ENCODE measurements at places on chromosomes 1 and 21. TPM values are rescaled to one million over a fixed set of nuclear protein-coding genes. Genes with fewer than 3 reads are reported as not detected.

The GBP7 gene
- total RNA-seq = not detected

DNA sequence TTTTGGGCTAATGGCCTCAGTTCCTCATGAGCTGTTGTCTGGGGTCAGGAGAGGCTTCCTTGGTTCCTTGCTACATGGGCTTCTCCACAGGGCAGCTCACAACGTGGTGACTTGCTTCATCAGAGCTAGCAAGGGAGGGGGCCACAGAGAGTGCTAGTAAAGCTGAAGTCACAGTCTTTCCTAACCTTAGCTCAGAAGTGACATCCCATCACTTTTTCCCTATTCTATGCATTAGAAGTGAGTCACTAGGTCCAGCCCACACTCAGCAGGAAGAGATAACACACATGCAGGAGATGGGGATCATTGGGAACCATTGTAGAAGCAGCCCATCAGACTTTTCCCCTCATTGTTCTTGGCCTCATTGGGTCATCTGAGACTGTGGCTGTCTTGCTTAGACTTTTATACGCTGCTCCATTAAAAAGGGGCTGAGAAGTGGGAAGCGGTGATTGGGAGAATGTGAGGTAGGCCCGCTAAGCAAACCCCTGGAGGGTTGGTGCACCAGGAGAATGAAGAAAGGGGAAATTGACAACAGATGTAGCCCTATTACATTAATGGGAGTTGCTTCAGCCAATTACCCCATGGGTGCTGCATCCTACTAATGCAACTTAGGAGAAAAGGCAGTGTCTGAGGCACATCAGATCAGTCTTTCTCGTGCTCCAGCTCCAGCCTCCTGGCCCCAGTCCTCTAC lies 22.1 kb upstream of the IGSF21 start:
- DNase-seq = no peak

DNA sequence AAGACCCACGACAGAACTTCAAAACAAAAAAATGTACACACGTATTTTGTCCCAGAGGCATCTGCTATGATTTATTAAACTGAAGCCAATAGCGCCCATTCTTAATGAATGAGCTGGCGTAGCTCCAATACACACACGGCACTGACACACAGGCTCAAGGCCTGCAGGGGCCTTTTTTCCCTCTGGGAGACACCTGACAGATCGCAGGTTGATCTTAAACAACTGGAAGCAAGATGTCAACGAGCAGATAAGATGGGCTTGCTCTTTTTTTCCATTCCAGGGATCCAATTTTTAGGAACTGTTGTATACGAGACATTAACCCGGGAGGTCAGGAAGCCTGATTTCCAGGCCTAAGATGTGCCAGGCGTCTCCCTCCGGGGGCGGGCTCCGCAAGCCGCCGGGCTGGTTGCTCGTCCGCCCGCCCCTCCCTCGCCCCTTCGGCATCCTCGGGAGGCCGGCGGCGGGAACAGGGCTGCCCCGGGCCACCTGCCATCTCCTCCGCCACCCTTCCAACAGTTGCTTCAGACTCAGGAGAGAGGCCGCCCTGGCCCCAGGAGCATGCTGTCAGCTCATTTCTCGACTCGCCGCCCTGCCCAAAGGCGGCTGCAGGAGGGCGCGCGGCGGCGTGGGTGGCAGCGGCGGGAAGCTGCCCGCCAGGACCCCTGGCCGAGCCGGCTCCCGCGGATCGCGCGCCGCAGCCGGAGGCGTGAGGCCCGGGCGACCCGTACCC lies 735 bp downstream of the TTC13 start:
- DNase-seq = peak; percentile 16

DNA sequence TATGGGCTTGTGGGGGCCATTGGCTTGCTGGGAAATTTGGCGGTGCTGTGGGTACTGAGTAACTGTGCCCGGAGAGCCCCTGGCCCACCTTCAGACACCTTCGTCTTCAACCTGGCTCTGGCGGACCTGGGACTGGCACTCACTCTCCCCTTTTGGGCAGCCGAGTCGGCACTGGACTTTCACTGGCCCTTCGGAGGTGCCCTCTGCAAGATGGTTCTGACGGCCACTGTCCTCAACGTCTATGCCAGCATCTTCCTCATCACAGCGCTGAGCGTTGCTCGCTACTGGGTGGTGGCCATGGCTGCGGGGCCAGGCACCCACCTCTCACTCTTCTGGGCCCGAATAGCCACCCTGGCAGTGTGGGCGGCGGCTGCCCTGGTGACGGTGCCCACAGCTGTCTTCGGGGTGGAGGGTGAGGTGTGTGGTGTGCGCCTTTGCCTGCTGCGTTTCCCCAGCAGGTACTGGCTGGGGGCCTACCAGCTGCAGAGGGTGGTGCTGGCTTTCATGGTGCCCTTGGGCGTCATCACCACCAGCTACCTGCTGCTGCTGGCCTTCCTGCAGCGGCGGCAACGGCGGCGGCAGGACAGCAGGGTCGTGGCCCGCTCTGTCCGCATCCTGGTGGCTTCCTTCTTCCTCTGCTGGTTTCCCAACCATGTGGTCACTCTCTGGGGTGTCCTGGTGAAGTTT lies 550 bp downstream of the RXFP4 start:
- no peak for DNase-seq

DNA sequence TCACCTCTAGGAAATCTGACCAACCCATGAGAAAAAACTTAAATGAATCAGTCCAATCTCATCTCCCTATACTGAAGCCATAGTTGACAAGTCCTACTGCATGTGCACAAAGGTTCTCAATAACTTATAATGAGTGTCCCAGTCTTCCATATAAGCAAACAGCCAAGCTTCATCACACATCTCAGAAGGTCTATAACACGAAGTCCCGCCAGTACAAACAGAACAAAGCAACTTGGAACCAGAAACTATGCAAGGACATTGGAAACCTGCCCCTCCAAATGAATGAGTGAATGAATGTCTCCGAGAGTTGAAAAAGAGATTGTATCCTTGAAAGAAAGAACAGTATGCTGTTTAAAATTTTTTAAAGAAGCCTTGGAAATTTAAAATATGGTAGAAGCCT lies 53.6 kb upstream of the IPO9 start:
- DNase-seq = no peak

The RNF186 gene
- not detected for total RNA-seq

The PPIE gene
- total RNA-seq = 40.6 TPM

- DNase-seq = peak; percentile 35
Observed at GRCh38 chr1:233440951-233441401, 113.5 kb downstream of the MAP3K21 start.

DNA sequence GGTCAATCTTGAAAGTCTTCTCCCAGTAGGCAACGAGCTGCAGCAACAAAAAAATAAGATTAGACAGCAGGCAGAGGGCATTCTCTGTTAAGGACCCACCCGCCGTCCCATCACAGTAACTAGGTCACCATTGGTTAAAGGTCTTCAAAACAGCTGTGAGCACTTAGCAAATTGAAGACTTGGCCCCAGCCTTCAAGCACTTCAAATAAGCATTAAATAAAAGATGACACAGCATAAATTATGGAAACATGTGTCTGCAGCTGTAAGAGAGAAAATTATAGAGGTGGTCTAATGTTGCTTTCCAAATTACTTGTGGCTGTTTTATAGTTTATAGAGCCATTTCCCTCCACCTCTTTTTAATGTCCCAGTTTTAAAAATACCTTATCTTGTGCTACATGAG lies 61.2 kb downstream of the VANGL1 start:
- no peak for DNase-seq

DNA sequence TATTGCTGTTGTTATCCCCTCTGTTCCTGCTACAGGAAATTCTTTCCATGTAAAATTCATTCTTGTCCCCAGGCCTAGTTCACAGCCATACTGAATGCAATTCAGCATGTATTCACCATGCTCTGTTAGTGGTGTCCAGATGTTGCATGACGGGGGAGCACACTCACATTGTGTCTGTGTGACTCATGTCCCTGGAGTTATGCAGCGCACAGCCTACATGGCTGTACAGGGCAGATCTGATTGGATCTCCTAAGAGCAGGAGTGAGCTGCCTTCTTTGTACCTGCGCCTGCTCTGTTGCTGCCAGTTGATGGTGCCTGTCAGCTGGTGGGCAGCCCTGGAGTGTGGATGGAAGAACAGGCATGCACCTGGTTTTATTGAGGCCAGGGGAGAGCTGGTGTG lies 17.6 kb downstream of the HTR6 start:
- DNase-seq = peak; percentile 70

The RIPK4 gene
- total RNA-seq = not detected

DNA sequence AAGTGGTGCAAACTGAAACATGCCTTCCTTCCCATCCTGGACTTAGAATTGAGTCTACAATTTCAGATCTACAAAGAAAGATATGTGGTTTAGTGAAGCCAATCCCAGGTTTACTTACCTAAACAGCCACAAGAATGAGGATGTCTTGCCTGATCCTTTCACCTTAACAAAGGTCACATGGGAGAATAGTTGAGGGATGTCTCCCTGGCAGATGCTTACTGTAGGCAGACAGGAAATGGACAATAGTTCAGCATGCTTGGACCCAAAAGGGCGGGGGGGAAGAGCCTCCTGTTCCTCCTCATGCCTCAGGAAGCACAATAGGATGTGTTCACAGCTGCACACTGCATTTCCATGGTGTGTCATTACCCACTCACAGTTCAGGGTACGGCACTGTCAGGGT lies 492.7 kb upstream of the USP24 start:
- no peak for DNase-seq

DNA sequence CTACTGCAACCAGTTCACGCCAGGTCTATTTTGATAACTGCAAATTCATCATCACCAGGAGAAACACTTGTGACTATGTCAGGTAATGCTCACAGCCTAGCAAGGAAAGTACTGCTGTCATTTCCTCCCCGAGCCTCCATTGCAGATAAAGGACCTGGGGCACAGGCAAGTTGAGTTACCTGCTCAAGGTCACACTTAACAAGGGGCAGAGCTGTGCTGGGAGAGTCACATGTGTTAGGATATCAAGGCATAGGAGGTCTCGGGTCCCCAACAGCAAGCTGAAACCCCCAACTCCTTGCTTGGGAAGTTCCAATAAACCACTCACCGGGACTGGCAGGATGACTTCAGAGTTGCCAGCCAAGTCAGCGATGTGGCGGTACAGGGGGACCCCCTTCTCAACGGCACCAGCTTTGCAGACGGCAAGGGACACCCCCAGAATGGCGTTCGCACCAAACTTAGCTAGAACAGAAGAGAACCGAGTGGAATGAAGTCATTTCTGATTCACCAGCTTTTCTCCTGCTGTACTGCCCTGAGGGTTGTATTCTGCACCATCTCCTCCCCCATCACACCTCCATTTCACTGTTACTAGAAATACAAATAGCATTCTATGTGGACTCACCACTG lies 11.6 kb downstream of the ENO1 start:
- no peak for DNase-seq

The CYP4Z1 gene
- total RNA-seq = not detected

All from LHCN-M2 (cell line).